ENCODE measurements at places on chromosomes 4 and X.
A peak's percentile ranks its signal among the peaks of the same experiment; 100 is the strongest.

DNA sequence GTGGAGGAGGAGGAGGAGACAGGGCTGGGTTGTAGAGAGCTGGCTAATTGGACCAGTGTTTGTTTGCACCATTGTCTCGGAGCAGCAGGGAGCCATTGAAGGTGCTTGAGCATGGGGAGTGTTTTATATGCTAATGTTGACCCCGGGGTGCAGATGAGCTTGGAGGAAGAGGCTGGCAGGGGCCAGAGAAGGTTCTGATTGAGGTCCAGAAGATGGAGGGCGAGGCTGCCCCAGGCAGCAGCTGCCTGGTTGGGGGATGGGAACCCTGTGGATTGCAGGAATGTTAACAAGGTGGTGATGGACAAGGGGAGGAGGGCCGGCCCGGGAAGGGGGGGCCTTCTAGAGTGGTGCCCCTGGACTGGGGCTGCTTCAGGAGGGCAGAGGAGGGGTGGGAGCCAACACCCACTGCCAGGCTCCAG is 18.0 kb downstream of the DOK7 start:
- no peak for DNase-seq

DNA sequence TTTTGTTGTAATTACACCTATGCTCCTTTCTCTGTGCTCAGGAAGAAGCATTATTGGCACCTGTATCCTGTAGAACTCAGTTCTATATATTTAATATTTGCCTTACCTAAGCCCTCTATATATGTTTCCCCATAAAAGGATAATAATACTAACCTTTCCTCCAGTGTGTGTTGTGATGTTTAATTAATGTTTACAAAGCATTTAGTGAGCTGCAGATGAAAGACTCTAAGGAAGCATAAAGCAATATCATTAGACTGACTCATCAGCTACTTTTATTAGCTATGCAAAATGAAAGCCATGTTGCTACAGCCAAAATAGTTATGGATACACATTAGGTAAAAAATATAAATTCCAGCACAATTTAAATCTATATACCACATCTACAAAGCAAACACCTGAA is 93.6 kb upstream of the PTPN13 start:
- DNase-seq = no peak

DNA sequence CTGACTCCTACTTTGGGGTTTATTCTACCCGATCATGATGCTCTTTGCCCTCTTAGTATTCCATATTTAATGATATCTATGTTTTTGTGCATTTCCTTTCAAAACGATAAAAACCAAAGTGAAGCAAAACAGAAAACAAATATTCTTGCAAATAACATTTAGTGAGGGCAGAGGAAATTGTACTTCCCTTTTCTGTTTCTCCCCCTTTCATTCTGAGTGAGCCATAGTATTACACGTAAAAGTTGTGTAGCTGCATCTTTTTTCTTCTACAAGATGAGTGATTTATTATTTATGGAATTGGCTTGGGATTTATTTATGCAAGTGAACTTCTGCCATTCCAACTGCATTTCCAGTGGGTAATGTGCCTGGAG is 109.9 kb downstream of the AFF2 start:
- DNase-seq = no peak

GRCh38 chr4:74410272-74410671 is 34.7 kb upstream of the AREG start:
- DNase-seq = no peak

- DNase-seq = peak; percentile 30
Observed at GRCh38 chr4:144174401-144175067, 34.0 kb upstream of the GYPA start.

DNA sequence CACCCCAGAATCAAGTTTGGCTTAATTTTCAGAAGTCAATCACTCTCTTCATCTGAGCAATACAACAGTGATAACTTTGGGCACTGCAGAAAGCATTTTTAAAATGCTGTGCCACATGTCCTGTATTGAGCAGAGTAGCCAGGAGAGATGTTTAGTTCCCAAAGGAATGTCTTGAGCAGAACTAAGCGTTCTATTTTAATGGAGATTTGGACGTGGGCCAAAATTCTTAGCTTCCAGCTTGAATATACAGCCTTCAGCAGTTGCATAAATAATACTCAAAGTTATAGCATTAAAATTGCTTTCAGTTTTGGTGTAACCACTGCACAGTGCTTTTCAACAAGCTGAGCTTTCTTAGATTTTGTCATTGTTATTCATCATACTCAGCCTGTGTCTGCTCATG is 679.2 kb downstream of the NLGN4X start:
- DNase-seq = no peak

DNA sequence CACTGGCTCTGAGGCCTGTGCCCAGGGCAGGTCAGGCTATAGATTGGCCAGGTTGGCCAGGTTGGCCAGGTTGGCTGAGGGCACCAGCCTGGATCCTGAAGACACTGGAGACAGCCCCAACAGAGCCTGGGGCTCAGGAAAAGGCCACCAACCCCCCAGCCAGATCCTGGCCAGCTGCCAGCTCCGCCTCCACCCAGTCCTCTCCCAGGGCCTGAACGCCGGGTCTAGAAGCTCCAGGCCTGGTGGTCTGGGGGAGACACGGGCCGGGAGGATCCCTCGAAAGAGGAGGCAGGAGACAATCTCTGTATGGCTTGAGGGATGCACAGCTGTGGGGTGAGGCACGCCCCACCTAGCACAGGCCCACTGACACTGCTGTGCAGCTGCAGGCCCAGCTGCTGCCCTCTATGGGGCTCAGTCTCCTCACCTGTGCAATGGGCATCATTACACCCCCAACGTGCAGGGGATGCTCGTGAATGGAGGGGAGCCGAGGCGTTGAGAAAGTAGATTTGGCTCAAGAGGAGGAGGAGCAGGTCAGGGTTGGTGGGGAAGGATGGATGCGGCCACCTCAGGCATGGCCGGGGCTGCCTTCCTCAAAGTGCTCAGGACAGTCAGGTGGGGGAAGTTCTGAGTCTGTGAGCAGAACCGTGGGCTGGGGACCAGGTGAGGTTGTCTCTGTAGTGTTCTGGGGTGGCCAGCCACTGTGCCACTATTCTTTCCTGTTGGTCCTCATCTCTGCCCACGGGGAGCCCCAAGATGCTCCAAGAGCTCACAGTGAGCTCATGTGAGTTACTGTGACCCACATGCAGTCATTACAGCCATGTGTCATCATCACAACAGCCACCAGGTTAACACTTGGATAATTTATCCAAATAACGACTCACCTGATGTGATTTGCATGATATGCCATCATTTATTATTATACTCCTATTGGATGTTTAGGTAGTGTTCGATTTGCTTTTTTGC is 10.8 kb upstream of the GAGE10 start:
- no peak for DNase-seq

DNA sequence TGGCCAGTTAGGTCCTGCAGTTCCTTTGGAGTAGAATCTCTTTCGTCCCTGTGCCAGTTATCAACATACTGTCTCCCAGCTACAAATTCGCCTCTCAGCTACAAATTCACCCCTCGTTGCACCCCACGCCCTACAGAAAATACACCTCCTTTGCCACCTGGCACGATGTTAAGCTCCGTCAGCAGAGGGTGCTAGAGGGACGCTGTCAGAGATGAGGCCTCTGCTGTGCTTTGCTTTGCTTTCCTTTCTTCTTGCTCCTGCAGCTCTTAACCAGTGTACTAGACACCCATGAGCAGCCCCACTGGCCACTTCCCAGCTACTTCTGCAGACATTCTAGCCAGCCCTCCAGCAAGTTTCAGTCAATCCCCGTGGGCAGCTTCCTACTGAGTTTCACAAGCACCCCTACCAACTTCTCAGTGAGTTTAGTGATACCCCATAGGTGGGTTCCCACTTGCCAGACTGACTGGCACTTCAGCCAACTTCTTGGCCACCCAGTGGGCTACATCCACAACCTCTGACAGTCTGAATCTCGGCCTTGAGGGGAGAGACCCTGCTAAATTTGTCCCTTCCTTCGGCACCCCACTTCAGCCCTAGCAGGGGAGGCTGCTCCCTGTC is 21.8 kb downstream of the HAUS3 start:
- peak; percentile 75 for DNase-seq

DNA sequence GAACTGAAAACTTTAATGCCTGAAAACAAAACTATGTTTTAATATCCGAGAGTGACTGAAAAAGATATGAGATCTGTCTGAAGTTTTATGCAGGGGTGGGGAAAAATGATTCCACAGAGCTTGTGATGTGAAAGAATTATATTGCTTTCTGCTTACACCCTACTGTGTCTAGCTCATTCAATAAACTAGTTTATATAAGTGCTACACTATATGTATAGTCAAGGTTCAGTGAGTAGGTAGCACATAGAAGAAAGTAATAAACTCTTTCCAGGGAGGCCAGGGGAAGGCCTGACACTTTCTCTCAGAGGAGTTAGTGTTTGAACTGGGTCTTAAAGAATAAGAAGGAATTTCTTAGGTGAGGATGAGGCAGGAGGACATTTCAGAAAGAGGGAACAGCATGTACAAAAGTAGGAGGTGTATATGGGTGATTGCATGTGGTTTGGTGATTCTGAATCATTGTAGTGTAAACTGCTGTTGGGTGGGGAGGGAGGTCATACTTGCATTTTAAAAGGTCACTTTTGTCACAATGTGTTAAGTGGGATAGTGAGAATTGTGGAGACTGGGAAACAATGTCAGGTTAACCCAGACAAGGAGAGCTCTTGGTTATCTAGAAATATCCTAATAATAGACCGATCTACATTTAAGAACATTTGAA is 25.1 kb upstream of the TEX13D start:
- no peak for DNase-seq

DNA sequence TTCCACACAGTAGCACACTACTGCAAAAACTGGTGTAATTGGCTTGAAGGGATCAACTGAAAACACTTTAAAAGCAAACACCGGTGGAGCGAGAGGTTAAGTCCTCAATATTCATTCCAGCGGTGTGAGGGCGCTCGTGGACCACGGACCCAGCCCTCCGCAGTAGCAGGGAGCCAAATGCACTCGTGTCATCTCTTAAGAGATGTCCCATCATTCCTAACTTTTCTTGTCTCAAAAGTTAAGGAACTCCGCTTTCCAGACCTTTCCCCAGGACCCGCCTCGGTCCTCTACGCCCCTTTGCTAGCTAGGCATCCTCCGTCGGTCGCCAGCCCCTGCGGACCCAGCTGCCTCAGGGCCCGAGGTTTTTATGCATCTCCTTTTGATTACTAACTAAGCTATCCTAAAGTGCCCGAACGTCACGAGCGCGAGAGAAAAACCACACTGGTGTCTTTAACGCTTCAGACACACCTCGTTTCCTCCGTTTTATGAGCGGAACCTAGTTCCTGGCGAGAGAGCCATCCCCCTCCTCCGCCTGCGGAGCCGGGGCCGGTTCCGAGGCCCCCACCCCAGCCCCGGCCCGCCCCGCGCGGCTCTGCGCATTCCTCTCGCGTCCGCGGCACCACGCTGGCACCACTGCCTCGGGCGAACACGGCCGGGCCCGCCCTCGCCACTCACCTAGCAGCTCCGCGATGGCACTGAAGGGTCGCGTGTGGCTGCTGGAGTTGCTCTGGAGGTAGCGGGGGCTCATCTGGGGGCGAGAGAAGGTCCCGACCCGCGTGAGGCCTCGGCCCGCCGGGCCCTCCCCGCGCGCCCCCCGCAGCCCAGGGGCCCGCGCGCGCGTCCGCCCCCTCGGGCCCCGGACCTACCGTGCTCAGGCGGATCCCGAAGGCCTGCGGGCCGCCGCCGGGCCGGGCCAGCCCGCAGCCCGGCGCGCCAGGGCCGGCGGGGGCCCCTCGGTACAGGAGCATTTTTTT is 723 bp downstream of the MORC4 start:
- DNase-seq = peak; percentile 10

DNA sequence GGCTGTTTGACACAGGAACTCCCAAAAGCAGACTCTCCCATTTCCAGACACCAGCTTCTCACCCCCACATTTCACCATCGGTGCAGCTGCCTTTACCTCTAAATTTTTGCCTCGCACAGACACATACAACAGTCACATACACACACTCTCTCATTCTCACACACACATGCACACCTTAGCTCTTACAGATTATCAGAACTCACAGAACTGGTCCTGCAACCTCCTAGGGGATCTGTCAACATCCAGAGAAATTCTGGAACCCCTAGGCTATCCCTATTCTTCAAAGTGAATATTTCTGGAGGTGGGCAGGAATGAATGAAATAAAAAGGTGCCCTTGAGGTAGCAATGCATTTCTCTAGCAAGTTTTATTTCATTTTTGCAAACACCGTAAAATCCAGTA is 4.1 kb downstream of the HS6ST2 start:
- DNase-seq = no peak

GRCh38 chr4:5866841-5867813 is 25.8 kb downstream of the CRMP1 start:
- no peak for DNase-seq

DNA sequence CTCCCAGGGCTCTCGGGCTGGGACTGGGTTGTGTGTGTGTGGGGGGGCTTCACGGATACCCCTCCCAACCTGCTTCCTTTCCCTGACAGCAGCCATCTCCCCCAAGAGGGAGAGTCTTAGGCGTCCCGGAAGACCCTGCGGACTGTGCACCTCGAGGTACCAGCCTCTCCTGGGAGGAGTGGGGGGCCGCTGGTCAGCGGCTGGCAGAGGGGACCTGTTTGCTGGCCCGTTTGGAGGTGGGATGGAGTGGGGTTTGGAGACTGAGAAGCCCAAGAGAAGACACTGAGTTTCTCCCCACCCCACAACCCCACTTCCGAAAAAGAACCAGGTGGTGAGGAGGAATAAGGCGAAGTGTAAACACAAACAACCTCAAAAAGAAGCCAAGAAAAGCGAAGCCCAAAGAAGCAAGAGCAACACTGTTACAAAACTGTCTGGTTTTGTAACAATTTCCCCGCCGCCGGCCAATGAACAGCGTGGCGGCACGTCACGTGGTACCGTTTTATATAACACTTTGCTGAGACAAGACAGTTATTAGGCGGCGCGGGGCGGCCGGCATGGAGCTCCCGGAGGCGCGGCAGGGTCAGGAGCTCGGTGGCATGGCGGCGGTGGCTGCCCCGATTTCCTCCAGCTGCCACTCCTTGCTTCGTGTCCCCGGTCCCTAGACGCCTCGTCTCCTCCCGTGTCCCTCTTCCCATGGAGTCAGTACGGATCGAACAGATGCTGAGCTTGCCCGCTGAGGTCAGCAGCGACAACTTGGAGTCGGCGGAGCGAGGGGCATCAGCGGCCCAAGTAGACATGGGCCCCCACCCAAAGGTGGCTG is at the start of gene LONRF3:
LONRF3 (plus strand) TSS at position 531 of the 820 bp plus-strand sequence; CDS start at position 694, 163 bp downstream.
- no peak for DNase-seq

- DNase-seq = no peak
Observed at GRCh38 chrX:13357925-13358324, 38.1 kb upstream of the ATXN3L start.

- no peak for DNase-seq
Observed at GRCh38 chrX:19549838-19550237, 34.5 kb upstream of the MAP3K15 start.
